ELR (cell line): ENCODE measurements at places on chromosomes 12 and 14.

DNA sequence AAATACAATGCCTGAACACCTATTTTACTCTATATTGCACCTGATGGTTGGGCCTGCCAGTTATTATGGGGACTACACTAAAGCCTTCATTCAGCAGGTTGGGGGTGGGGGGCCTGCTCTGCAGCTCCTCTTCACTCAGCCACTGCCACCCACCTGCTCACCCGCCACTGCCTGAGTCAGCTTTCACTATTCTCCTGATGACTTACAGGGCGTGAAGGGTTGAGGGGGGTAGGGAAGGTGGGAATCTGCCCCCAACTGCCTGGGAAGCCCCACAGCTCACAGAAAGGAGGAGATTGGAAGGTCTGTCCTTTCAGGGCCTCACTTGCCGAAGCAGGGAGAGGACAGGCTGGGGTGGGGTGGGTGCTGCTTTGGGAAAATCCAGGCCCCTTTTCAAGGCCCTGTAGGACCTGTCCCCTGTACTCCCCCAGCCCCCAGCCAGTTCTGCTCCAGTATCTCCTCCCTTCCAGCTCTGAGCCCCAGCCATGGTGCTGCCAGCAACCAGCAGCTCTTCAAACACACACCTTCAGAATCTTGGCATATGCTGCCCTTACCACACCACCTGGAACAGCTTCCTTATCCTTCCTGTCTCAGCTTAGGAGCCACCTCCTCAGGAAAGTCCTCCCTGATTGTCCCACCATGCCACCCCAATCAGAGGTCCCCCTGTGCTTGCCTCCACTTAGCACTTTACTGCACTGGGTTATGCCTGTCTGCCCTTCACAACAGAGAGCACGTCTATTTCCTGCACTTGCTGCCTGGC lies 33.1 kb downstream of the IRF2BPL start:
- DNase-seq = no peak

DNA sequence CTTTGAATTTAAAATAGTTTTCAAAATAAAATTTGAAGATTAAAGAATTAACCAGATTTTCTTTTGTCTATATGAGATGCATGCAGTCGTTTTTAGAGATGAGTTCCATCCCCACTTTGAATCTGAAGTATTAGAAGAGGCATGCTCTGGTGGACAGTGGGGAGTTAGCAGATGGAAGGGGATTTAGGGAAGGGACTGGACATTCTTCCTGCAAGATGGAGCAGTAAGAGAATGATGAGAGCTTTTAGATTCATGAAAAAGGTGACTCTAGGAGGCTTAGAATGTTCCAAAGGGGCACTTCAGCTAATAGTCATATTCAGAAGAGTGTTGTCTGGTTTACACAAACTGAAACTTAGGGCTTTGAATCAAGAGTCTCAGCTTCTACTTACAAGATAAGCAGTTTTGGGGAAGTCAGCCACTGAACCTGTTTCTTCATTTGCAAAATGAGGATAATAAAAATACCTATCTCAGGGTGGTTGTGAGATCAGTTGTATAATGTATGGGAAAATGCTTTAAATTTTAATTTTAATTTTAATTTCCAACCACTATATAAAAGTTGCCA lies 3.7 kb downstream of the ZBTB1 start:
- DNase-seq = no peak

DNA sequence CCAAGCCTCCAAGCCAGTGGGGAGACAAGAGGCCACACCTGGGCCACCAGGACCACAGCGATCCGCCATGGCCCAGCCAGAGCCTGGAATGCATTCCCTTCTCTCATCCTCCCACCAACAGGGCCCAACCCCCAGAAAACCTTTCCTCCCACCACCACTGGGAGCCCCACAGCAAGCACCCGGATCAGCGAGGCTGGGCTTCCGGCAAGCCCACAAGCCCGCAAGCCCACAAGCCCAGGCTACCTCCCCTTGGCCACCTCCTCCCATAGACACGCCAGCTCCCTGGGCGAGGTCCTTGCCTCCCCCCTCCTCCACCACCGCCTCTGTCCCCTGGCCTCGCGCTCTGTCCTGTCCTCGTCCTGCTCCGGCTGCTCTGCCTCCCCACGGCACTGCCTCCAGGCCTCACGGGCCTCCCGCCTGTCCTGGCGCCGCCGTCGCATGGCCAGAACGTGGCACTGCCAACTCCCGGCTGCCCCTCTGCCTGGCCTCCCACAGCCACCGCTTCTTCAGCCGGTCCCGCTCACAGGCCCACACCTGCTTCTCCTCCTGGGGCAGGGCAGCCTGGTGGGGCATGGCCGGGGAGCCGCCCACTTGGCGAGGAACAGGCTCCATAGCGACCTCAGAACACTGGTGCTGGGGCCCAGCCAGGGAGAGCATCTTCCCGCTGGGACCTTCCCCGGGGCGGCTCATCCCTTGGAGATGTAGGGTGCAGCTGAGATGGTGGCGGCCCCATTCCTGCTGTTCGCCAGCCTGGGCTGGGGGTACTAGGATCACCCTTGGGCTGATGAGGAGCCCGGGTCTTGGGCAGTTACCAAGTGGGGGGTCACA lies 5.6 kb downstream of the CDK2AP1 start:
- DNase-seq = no peak

- no peak for DNase-seq
Observed at GRCh38 chr12:109737126-109737525, 23.5 kb downstream of the FAM222A start.

GRCh38 chr14:23446291-23446851 lies 10.9 kb upstream of the MYH7 start:
- no peak for DNase-seq

DNA sequence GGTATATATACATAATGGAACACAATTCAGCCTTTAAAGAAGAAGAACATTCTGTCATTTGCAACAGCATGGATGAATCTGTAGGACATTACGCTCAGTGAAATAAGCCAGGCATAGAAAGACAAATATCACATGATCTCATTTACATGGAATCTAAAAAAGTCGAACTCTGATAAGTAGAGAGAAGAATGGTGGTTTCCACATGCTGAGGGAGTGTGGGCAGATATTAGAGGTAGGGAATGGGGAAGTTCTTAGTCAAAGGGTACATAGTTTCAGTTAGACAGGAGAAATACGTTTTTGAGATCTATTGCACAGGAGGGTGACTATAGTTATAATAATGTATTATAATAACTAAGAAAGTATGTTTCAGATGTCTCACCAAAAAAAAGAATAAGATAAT lies 71.4 kb downstream of the ADAMTS20 start:
- DNase-seq = no peak

- no peak for DNase-seq
Observed at GRCh38 chr14:51180577-51180976, 59.5 kb upstream of the TMX1 start.

DNA sequence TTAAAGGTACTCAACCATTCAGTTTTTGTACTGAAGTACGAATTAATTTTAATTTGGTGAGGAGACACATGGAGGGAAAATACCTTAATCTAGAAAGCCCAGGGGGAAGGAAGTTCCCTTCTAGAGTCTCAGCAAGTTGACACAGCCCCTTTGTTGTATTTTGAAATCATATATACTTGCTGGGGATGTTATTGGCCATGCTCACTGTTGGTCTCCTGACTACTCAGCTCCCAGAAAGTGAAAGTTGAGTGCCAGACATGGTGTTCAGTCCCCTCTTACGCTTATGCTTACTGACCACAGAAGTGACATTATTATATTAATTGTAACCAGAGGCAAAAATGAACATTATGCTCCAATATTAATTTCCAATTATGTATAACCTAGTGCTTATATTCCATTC lies 28.1 kb downstream of the ARF6 start:
- DNase-seq = no peak
